Fibroblast of the aortic adventitia (primary cell): ENCODE measurements at places on chromosomes 13 and 19. TPM values are rescaled to one million over a fixed set of nuclear protein-coding genes. Genes with fewer than 3 reads are reported as not detected.

Gene ANGPTL4
- total RNA-seq: 4.4 and 22.8 TPM in 2 replicates

Gene PLVAP
- 0.09 TPM in 1 of 2 replicates, not detected in the other for total RNA-seq

Gene ANGPTL8
- not detected in 2 replicates for total RNA-seq

Gene CYP2S1
- total RNA-seq: 0.45 TPM in 1 of 2 replicates, not detected in the other
